ENCODE measurements at places on chromosomes 7 and 10.

GRCh38 chr10:31146491-31147209 lies 115.0 kb upstream of the ZNF438 start:
- DNase-seq, result no peak

DNA sequence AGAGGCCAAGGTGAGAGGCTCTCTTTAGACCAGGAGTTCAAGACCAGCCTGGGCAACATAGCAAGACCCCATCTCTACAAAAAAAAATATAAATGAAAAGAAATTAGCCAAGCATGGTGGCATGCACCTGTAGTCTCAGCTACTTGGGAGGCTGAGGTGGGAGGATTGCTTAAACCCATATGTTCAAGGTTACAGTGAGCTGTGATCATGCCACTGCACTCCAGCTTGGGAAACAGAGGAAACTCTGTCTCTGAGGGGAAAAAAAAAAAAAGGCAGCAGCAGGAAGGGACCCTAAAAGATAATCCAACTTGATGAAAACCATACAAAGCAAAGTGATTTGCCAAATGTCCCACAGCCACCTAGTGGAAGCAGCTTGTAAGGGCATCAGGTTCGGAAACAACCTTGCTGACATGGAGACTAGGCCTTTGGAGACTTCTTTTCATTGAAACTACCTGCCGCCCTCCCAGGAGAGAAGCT lies 15.6 kb upstream of the PBLD start:
- DNase-seq, result no peak

- DNase-seq, result no peak
Measured at GRCh38 chr10:66394342-66395063, 531.3 kb upstream of the LRRTM3 start.

DNA sequence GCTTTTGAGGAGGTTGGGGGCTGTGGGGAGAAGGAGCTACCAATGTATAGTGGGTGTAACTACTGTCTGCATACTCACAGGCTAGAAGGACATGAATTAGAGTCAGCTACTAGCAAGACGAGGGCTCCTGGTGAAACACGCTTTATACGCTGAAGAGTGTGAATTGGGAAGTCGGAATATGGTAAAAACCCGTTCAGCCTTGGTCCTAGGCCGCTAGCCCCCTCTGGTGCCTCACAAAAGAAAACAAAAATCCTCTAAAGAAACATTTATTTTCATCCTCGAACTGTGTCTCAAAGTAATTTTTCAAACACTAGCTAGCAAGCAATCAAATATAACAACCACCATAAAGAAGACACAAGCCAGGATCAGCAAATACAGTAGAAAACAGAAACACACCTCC lies 338.1 kb upstream of the SEMA3C start:
- no peak for DNase-seq

DNA sequence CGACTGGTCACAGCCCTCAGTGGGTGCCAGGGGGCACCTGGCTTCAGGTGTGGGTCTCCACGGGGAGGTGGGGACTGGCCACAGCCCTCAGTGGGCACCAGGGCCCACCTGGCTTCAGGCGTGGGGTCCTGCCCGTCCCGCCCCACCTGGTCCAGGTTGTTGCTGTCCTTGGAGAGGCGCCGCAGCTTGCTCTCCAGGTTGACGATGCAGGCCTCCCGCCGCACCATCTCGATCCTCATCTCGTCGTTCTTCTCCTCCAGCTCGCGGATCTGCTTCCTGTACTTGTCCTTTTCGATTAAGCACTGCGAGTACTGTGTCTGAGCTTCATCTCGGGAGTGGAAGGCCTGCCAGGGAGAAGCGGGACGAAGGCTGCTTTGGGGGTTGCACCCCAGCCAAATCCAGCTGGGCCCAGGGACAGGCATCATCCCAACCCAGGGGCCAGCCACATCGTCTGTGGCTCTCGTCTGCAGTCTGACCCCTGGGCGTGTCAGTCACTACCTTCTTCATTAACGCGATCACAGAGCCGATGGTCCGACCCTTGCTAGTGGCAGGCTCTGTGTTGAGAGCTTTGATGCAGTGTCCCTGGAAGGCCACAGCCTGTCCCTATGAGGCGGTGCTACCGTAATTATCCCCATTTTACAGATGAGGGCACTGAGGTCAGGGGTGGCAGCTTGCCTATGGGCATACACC lies 92.9 kb upstream of the GNA12 start:
- DNase-seq, result no peak

DNA sequence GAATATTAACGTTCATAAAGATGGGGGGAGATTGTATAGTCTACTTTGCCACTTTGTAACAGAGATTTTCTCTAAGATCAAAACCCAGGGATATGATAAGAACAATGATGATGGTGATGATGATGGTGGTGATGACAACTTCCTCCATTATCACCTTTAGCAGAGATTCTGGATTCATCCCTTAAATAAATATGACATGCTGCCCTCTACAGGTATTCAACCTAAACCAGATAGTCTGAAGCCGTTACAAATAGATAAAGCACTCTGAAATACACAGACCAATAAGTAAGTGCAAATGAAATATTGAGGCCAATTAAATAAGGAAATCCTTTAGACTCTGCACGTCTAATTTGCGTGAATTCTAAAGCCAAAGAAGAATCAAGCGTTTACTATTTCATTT lies 211.5 kb downstream of the CREB5 start:
- no peak for DNase-seq

DNA sequence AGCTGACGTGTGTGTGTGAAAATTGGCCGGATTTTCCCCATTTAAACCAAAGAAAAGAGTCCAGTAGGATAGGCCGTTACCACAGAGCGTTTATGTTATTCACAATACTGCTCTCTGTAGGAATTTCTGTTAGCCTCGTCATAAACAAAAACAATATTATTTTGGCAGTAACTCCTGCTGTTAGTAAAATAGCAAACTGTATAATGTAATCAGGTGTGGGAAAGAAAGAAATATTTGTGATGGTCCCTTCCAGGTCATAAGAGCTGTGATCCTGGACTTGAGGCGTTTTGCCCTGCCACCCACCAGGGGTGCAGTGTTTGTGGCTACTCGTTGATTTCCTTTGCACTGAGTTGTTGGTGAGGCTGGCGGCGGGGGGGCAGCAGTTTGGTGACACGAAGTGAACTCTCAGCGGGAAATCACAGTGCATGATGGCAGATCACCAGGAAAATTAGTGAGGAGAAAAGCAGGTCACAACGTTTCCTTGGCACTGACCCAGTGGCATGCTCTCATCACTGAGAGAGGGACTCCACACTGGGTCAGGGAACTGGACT lies 2.8 kb downstream of the EEPD1 start:
- DNase-seq, result peak; percentile 21

DNA sequence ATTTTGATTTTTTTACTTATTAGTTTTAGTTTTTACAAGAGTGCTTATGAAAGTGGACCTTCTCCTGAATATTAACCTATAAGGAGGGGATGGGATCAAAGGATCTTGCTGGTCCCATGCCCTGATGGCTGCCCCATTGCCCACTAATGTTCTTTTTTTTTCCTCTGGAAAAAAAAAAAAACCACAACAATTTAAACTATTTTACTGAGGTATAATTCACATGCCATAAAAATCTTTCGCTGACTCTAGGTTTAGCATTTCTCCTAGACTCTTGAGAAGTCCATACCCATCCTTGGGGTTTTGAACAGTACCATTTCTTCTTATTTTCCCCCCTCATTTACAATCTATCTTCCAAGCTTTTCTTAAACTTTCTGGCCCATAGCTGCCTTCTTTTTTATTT lies 481.8 kb downstream of the TFEC start:
- DNase-seq, result no peak

DNA sequence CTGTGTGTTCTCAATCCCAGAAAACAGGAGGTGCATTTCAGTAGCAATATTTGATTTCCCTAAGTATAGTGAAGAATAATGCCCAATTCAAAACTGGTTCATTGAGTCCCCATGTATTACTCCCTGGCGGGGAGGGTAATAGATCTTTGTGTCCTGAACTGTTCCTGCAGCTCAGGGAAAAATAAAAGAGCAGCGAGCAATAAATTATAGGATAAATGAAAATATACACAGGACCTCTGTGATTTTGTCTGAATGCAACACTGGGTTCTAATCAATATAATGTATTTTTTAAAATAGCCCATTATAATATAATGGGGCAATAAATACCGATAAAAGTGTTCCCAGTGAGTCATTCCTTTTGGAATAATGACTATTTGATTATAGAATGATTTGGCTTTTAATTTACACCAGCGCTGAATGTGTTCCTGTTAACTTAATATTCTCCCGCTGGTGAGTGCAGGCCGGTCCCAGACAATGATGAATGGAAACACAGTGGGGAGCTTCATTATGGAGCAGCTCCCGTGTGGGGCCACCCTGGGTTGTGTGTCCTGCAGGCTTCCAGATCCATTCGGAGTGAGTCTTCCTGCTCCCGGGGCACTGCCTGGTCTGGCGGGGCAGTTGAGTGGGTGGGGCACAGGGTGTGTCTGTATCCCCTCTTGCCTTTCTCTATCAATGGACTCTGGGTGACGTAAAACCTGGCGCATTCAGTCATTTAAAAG lies 263.1 kb downstream of the ACTR3B start:
- no peak for DNase-seq

GRCh38 chr10:59337201-59337652 lies 25.1 kb downstream of the FAM13C start:
- peak; percentile 72 for DNase-seq

- DNase-seq, result no peak
Measured at GRCh38 chr7:2774280-2774679, 69.8 kb downstream of the GNA12 start.

DNA sequence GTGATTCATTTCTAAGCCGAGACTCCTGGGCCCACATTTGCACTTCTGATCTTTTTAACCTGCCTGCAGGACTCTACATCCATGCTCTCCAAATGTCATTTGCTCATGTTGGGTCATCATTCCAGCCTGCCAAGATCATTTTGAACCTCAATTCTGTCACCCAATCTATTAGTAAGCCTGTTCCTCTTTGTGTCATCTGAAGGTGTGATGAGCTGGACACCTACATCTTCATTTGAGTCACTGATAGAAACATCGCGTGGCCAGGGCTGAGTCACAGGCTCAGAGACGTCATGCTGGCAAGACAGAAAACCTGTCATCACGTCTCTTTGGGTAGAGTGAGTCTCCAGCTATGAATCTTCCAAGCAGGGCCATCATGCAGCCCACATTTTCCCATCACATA lies 65.3 kb upstream of the SLF2 start:
- DNase-seq, result no peak
